ENCODE measurements at places on chromosomes 6 and 20. TPM values are rescaled to one million over a fixed set of nuclear protein-coding genes. Genes with fewer than 3 reads are reported as not detected.

The BCAS1 gene
- total RNA-seq: 2.0 TPM

The SYTL3 gene
- 1.1 TPM for total RNA-seq

The RBPJL gene
- total RNA-seq: not detected

The OLIG3 gene
- total RNA-seq: not detected

The PNPLA1 gene
- 0.25 TPM for total RNA-seq

The CST5 gene
- not detected for total RNA-seq

The CLIC5 gene
- total RNA-seq: 15.1 TPM

The NKX2-4 gene
- not detected for total RNA-seq

The ULBP2 gene
- total RNA-seq: 4.9 TPM

DNA sequence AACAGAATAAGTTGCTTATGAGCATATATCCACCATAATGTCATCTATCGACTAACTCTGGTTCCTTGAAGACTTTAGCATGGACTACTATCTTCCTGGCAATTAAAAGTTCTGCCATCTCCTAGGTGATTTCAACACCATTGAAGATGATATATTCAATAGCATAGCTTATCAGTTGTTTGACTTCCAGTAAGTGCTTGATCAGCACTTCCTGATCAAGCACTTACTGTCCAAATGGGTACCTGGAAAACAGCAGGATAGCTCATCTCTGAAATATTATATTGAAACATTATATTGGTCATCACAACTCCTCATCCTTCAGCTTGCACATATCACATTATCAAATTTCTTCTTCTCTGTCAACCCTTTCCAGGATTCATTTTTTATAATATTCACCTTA is 75.5 kb upstream of the HMGCLL1 start:
- H3K36me3 ChIP-seq: no peaks in the 10 kb centered on the region
- H3K4me3 ChIP-seq: no peak overlapping the region
- no peak overlapping the region for H3K27ac ChIP-seq

DNA sequence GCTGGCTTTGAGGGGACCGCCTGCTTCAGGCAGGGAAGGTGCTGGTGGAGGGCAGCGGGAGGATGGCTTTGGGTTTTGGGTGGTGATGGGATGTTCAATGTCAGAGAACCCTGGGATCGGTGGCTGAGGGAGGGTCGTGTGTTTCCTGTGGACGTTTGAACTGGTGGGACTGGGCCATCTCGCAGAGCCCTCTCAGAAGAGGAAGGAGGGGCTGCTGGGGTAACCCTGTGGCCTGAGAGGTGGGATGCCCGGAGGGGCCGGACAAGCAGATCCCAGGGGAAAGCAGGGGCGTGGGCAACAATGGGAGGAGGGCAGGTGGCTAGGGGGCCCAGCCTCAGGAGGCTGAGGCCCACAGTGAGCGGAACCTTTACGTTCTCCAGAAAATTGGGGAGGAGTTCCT is 34.9 kb downstream of the PYGB start:
- H3K27ac ChIP-seq: peak overlapping the region; percentile 16
- H3K27me3 ChIP-seq: no peaks in the 10 kb centered on the region
- peak; percentile 19 for DNase-seq
- no peak overlapping the region for H3K4me3 ChIP-seq

GRCh38 chr6:90895299-90896074 is 308.6 kb upstream of the MAP3K7 start:
- H3K4me3 ChIP-seq: no peak overlapping the region
- H3K27me3 ChIP-seq: no peaks in the 10 kb centered on the region
- no peak overlapping the region for H3K27ac ChIP-seq
- no peak for DNase-seq
- H3K4me1 ChIP-seq: no peaks in the 10 kb centered on the region

- no peaks in the 10 kb centered on the region for H3K36me3 ChIP-seq
- no peak overlapping the region for H3K4me3 ChIP-seq
- no peak for DNase-seq
- no peak overlapping the region for H3K27ac ChIP-seq
- no peaks in the 10 kb centered on the region for H3K4me1 ChIP-seq
These were observed 53.4 kb downstream of the TFAP2A start for GRCh38 chr6:10361428-10361827.

GRCh38 chr6:163708466-163708865 is 293.9 kb downstream of the QKI start:
- no peak overlapping the region for H3K27ac ChIP-seq
- no peak overlapping the region for H3K4me3 ChIP-seq
- H3K4me1 ChIP-seq: no peaks in the 10 kb centered on the region
- H3K27me3 ChIP-seq: no peaks in the 10 kb centered on the region
- DNase-seq: no peak

GRCh38 chr6:53327017-53327395 is 21.7 kb downstream of the ELOVL5 start:
- H3K36me3 ChIP-seq: no peaks in the 10 kb centered on the region
- H3K27ac ChIP-seq: no peak overlapping the region
- no peaks in the 10 kb centered on the region for H3K27me3 ChIP-seq
- no peak for DNase-seq
- H3K4me1 ChIP-seq: peaks cover 6% of the 10 kb centered on the region

DNA sequence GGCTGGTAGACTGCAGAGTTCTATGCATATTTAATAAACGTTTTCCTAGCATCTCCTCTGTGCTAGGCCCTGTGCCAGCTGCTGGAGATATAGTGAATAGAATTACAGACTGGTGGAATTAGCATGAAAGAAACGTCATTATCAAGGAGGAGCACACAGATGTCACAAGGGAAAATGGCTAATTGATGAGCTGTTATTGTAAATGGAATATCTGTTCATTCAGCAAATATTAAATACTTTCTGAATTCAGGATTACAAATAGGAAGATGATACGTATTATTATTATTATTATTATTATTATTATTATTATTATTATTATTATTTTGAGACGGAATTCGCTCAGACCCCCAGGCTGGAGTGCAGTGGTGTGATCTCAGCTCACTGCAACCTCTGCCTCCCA is 1.2 kb downstream of the AAR2 start:
- no peak for DNase-seq
- no peaks in the 10 kb centered on the region for H3K27me3 ChIP-seq
- peaks cover 8% of the 10 kb centered on the region for H3K36me3 ChIP-seq
- H3K27ac ChIP-seq: peak overlapping the region; percentile 92

DNA sequence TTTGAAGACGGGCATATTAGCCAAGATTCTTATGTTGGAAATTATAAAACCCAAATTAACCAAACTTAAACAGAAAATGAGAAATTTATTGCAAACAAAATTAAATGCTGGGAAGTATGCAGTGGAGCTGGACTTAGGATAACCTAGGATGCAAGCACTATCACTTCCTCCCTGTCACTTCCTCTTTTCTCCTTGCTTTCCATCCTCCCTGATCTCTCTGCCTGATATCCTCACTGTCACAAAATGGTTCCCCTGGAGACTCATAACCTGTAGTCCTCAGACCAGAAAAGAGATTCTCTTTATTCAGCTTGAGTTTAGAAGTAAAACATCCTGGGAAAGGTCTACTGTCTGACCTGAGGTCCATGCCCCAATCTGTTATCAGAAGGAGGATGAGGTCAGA is 7.4 kb upstream of the KLHL32 start:
- DNase-seq: no peak
- no peak overlapping the region for H3K4me3 ChIP-seq
- no peaks in the 10 kb centered on the region for H3K27me3 ChIP-seq
- no peaks in the 10 kb centered on the region for H3K36me3 ChIP-seq

GRCh38 chr6:36955671-36956445 is 1.3 kb downstream of the PI16 start:
- H3K27me3 ChIP-seq: no peaks in the 10 kb centered on the region
- H3K36me3 ChIP-seq: no peaks in the 10 kb centered on the region
- no peak overlapping the region for H3K4me3 ChIP-seq

GRCh38 chr6:1705183-1705582 is 95.5 kb downstream of the FOXC1 start:
- no peaks in the 10 kb centered on the region for H3K27me3 ChIP-seq
- peaks cover 10% of the 10 kb centered on the region for H3K4me1 ChIP-seq
- no peaks in the 10 kb centered on the region for H3K36me3 ChIP-seq
- H3K4me3 ChIP-seq: no peak overlapping the region
- no peak overlapping the region for H3K27ac ChIP-seq

- H3K27ac ChIP-seq: no peak overlapping the region
- no peak overlapping the region for H3K4me3 ChIP-seq
- no peaks in the 10 kb centered on the region for H3K27me3 ChIP-seq
- H3K36me3 ChIP-seq: 0 out of 2 replicates have a peak, but pooled peaks cover 6% of the 10 kb centered on the region
These were observed 38.8 kb downstream of the ITCH start for GRCh38 chr20:34401741-34402455.

DNA sequence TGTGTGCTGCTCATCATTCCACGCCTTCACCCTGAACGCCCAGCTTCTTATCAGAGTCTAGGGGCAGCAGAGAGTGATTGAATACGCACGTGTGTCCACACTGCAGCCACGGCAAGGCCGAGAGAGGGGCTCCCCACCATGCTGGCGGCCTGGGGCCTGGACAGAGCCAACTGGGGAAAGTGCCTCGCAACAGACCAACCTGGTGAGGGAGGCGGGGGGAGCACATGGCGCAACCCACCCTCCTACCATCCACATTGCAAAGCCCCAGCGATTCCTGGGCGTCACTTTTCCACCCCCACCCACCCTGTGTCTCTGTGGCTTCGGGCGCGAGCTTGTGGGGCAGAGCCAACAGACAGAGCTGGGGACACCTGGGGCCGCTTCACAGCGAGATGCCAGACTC is 66.4 kb upstream of the DUSP22 start:
- no peaks in the 10 kb centered on the region for H3K36me3 ChIP-seq
- DNase-seq: no peak
- no peaks in the 10 kb centered on the region for H3K27me3 ChIP-seq
- no peak overlapping the region for H3K27ac ChIP-seq
- no peaks in the 10 kb centered on the region for H3K4me1 ChIP-seq
- no peak overlapping the region for H3K4me3 ChIP-seq

DNA sequence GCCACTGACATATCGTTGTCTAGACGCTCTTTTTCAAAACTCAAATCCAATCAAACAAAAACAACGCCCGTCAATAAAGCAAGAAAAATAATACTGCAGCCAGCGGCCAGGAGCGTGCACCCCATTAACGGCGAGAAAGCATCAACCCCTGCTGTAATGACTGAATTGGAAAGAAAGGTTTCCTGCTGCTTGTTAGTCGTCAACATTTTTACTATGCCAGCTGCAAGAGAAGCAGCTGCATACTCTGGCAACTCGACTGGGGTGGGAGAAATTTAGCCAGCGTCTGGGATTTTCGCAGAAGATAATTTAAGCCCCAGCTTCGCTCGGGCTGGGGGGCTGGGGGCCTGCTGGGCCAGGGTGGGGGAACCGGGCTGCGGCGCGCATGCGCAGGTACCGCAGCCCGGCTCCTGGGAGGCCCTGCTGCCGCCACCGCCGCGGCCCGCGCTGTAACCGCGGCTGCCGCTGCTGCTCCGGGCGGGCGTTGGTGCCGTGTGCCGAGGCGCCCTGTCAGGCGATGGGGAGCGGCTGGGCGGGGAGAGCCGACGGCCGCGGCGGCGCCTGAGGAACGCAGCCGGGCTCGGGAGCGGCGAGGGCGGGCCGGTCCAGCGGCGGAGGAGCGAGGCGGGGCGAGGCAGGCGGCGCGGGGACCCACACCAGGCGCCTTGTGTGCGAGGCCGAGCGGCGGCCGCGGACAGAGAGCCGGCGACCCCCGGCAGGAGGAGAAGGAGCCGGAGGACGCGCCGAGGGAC is 732 bp upstream of the STXBP5 start:
- H3K4me1 ChIP-seq: peaks cover 11% of the 10 kb centered on the region
- H3K27ac ChIP-seq: peak overlapping the region; percentile 92
- peak; percentile 59 for DNase-seq
- H3K36me3 ChIP-seq: no peaks in the 10 kb centered on the region

DNA sequence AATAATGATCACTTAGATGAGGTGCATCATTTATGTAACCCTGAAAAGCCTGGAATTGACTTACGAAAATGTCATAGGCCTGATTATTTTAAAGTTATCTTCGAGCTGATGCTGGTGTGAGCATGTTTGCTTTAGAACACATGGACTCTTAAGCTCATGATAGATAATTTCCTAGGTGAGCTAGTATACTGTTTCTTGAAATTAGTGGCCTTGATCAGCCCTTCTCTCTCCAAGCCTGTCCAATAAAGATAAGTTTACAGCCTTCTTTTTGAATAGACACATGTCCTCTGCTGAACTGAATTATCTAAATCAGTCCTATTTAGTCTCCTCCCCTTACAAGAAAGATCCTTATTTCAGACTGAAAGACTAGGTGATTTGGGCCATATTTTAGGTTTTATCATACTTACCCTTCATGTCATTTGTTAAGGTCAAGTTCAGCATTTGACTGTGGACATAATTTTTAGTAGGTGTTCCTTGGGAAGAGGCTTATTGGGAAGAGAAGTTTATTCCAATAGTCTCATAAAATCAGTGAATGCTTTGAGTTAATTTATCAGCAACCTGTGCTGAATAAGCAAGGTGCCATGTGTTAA is 15.3 kb downstream of the FOXO3 start:
- H3K27ac ChIP-seq: no peak overlapping the region
- no peaks in the 10 kb centered on the region for H3K27me3 ChIP-seq
- DNase-seq: no peak
- H3K4me1 ChIP-seq: peaks cover 17% of the 10 kb centered on the region

GRCh38 chr6:43869792-43870659 is 100.0 kb downstream of the VEGFA start:
- no peaks in the 10 kb centered on the region for H3K27me3 ChIP-seq
- no peak overlapping the region for H3K27ac ChIP-seq
- no peak for DNase-seq

DNA sequence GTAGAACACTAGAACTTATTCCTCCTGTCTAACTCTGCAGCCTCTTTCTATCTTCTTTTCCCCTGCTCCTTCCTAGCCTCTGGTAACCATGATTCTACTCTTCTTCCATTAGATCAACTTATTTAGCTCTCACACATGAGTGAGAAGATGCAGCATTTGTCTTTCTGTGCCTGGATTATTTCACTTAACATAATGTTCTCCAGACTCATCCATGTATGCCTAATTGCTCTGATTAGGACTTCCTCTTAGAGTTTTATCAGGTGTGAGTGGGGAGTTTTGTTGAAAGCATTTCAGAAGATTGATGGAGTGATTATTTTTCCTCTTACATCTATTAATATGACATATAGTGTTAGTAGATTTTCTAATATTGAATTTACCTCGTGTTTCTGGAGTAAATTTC is 140.4 kb downstream of the CDKAL1 start:
- no peak overlapping the region for H3K27ac ChIP-seq
- H3K36me3 ChIP-seq: no peaks in the 10 kb centered on the region
- H3K4me1 ChIP-seq: no peaks in the 10 kb centered on the region
- no peak for DNase-seq

DNA sequence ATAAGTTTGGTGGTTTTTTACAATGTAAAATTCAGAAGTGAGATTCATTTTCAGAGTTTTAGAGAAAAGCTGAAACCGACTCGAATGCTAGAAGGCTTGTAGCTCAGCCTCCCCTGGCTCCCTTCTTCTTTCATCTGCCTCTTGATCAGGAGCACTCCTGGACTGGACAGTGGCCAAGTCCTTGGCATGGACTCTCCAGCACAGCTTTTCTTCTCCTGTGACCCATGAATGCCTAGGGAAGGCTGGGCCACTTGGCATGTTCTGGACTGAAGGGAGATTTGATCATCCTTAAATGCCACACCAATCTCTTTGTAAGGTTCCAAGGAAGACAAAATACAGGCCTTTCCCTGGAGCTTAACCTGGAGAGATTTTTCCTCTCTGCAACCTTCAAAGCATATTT is 384.0 kb upstream of the SASH1 start:
- no peak overlapping the region for H3K4me3 ChIP-seq
- no peaks in the 10 kb centered on the region for H3K36me3 ChIP-seq
- H3K4me1 ChIP-seq: no peaks in the 10 kb centered on the region
- H3K27ac ChIP-seq: no peak overlapping the region

Measured in Caco-2 (cell line).